ENCODE measurements at places on chromosomes 11 and 22. TPM values are rescaled to one million over a fixed set of nuclear protein-coding genes. Genes with fewer than 3 reads are reported as not detected.

MRPL17 gene
- 104 TPM for total RNA-seq

PKDREJ gene
- total RNA-seq = not detected

DRD4 gene
- not detected for total RNA-seq

ACR gene
- total RNA-seq = not detected

SAA2 gene
- not detected for total RNA-seq

CHEK2 gene
- total RNA-seq = 12.2 TPM

GP1BB gene
- 10.2 TPM for total RNA-seq

P2RY6 gene
- 0.76 TPM for total RNA-seq

- no peak for DNase-seq
- H3K27ac ChIP-seq = peak overlapping the region; percentile 42
- no peaks in the 10 kb centered on the region for H3K27me3 ChIP-seq
- H3K36me3 ChIP-seq = peaks cover 67% of the 10 kb centered on the region
- H3K4me1 ChIP-seq = peaks cover 12% of the 10 kb centered on the region
- H3K4me3 ChIP-seq = no peak overlapping the region
Measured at GRCh38 chr11:9139628-9140357, 48.4 kb upstream of the SCUBE2 start.

- H3K27me3 ChIP-seq = peaks cover 35% of the 10 kb centered on the region
- H3K4me3 ChIP-seq = no peak overlapping the region
- H3K36me3 ChIP-seq = no peaks in the 10 kb centered on the region
- H3K27ac ChIP-seq = no peak overlapping the region
- DNase-seq = no peak
Measured at GRCh38 chr22:32880893-32881596, 79.5 kb downstream of the TIMP3 start.

GRCh38 chr22:17235149-17235655 is 16.0 kb upstream of the ADA2 start:
- H3K36me3 ChIP-seq = no peaks in the 10 kb centered on the region
- H3K4me3 ChIP-seq = no peak overlapping the region
- H3K27ac ChIP-seq = no peak overlapping the region
- no peaks in the 10 kb centered on the region for H3K4me1 ChIP-seq

DNA sequence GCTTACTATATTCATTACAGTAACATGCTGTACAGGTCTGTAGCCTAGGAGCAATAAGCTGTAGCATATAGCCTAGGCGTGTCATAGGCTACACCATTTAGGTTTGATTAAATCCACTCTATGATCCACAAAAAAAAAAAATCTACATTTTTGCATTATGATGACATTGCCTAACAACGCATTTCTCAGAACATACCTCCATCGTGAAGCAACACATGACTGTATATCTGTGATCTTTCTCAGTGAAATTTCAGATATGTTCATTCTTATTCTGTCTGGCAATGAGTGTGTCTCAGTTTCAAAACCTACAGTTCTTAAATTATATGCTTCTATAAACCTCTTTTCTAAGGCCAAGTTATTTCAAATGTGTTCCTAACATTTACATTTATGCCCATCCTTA is 140.3 kb downstream of the CADM1 start:
- DNase-seq = no peak
- no peaks in the 10 kb centered on the region for H3K27me3 ChIP-seq
- no peak overlapping the region for H3K27ac ChIP-seq

- no peak overlapping the region for H3K27ac ChIP-seq
- no peak overlapping the region for H3K4me3 ChIP-seq
- H3K27me3 ChIP-seq = no peaks in the 10 kb centered on the region
Measured at GRCh38 chr11:77375107-77375506, 73.6 kb upstream of the GDPD4 start.

DNA sequence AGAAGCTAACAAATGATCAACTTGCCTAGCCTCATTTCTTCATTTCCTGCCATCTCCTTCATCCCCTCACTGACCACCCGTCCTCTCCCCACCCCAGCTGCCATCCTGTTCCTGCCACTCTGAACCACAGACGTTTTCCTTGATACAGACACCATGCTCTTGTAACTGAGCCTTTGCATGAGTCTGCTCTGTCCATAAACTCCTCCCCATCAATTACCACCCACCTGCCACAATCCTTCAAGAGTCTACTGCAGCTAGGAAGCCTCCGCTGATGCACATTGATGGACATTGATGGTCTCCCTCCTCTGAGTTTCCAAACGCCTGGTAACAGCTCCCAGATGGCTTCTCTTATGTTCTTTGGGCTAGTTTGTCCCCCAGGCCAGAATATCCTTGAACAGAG is 193.8 kb downstream of the DBX1 start:
- no peaks in the 10 kb centered on the region for H3K27me3 ChIP-seq
- H3K27ac ChIP-seq = no peak overlapping the region
- H3K4me1 ChIP-seq = peaks cover 17% of the 10 kb centered on the region
- DNase-seq = no peak

- H3K4me1 ChIP-seq = peaks cover 13% of the 10 kb centered on the region
- H3K4me3 ChIP-seq = no peak overlapping the region
- H3K27ac ChIP-seq = no peak overlapping the region
Measured at GRCh38 chr22:40070701-40071100, 75.9 kb downstream of the FAM83F start.

GRCh38 chr22:22925146-22925804 is 37.7 kb downstream of the IGLL5 start:
- DNase-seq = no peak
- no peak overlapping the region for H3K4me3 ChIP-seq
- H3K36me3 ChIP-seq = no peaks in the 10 kb centered on the region
- H3K27me3 ChIP-seq = no peaks in the 10 kb centered on the region
- no peak overlapping the region for H3K27ac ChIP-seq

- DNase-seq = no peak
- H3K27ac ChIP-seq = no peak overlapping the region
- no peak overlapping the region for H3K4me3 ChIP-seq
- no peaks in the 10 kb centered on the region for H3K36me3 ChIP-seq
- no peaks in the 10 kb centered on the region for H3K4me1 ChIP-seq
- peaks cover 19% of the 10 kb centered on the region for H3K27me3 ChIP-seq
Measured at GRCh38 chr11:117702946-117703598, 93.9 kb downstream of the DSCAML1 start.

- H3K36me3 ChIP-seq = peaks cover 36% of the 10 kb centered on the region
- H3K27ac ChIP-seq = no peak overlapping the region
- H3K4me1 ChIP-seq = peaks cover 18% of the 10 kb centered on the region
- H3K4me3 ChIP-seq = no peak overlapping the region
- H3K27me3 ChIP-seq = no peaks in the 10 kb centered on the region
Measured at GRCh38 chr11:85652786-85653447, 5.2 kb downstream of the TMEM126A start.

DNA sequence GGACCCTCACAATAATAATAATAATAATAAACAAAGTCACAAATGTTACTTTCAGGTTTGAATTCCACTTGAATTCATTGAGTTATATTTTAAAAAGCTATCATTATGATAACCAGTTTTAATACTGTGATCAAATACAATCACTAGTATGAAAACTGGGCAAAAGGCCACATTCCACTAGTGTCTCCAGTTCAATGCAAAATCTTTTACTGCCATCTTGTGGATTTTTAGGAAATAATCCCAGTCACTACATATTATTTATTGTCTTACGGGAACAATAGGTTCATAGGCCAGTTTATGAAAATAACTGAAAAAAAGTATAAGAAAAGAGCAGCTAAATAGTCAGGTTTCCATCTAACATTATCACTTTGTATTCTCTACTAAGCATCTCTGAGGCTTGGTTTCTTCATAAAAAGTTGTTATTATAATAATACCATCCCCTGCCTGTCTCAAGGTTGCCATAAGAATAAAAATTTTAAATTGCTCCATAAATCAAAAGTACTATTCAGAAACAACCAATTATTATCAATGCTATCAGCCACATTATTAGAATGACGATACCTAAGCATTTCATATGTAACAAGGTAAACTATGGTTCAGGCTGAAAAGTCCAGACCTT is 533.9 kb upstream of the CCDC90B start:
- H3K27ac ChIP-seq = no peak overlapping the region
- peaks cover 21% of the 10 kb centered on the region for H3K4me1 ChIP-seq
- H3K4me3 ChIP-seq = no peak overlapping the region

- H3K27me3 ChIP-seq = no peaks in the 10 kb centered on the region
- no peak for DNase-seq
- peaks cover 10% of the 10 kb centered on the region for H3K4me1 ChIP-seq
- H3K27ac ChIP-seq = no peak overlapping the region
Measured at GRCh38 chr11:74490941-74491340, 2.6 kb downstream of the LIPT2 start.

DNA sequence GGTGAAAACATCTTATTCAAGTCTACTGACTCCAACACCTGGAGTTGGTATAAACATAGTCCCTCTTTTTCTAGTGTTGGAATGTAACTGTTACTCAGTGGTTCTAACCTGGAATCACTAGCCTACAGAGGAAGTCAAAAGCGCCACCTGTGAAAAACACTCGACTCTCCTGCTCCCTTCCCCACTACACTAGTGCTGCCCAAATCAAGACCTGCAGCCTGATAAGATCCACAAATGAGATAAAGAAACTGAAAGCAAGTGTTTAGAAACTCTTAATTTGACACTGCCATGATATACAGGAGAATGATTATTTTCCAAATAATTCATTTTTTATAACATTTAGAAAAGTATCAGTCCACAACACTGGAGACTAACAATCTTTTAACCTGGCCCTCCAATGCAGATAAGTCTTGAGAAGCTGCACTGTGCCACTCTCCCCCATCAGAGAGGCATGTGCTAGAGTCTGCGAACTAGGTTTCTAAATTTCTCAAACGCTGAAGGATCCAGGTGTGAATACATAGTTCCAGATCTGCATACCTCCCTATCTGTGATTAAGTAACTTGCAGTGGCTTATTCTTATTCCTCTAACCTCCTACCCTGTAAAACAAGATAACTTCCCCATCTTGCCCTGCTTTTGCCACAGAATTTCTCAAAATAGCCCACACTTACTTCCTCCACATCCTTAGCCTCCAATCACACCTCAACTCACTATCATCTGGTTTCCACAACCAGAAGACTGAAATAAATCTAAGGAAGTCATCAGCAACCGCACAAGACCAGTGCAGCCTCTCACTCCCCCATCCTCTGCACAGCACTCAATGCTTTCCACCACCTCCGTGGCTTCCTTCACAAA is 88.1 kb downstream of the RRAS2 start:
- H3K4me3 ChIP-seq = no peak overlapping the region
- no peaks in the 10 kb centered on the region for H3K27me3 ChIP-seq
- DNase-seq = no peak
- no peak overlapping the region for H3K27ac ChIP-seq
- no peaks in the 10 kb centered on the region for H3K4me1 ChIP-seq

DNA sequence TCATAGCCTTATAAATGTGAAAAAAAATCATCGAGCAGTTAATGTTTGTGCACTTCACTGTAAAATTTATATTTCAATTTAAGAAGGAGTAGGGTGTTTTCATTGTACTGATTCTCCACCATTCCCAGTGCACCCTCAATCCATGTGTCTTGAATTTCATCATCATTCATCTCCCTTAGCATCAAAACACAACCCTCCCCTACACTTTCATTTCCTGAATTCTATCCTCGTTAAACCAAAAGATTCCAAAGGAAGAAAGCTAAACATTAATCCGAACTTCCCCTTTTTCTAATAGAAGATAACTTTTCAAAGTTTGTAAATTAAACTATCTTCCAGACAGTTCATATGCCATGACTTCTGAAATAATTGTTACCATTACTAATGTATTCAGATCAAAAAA is 34.1 kb upstream of the OR8B8 start:
- no peak overlapping the region for H3K27ac ChIP-seq
- DNase-seq = no peak
- H3K27me3 ChIP-seq = no peaks in the 10 kb centered on the region
- no peaks in the 10 kb centered on the region for H3K4me1 ChIP-seq

DNA sequence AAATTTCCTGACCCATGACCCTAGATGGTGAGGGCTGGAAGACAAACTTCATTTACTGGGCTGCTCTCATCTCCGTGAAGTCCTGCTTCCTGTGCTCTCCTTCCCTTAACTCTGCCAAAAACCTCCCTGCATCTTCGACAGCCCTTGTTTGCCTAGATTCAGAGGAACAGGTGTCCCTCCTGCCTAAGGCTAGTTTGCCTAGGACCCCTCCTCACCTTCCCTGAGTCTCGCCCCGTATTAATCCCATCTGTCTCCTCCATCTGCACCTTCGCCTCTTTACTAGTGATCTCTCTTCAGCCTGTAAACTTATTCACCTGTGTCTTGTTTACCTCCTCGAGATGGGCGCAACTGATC is 33.1 kb downstream of the EIF3F start:
- H3K4me1 ChIP-seq = peaks cover 29% of the 10 kb centered on the region
- H3K4me3 ChIP-seq = peak overlapping the region; percentile 71
- DNase-seq = no peak
- H3K36me3 ChIP-seq = no peaks in the 10 kb centered on the region
- no peak overlapping the region for H3K27ac ChIP-seq

DNA sequence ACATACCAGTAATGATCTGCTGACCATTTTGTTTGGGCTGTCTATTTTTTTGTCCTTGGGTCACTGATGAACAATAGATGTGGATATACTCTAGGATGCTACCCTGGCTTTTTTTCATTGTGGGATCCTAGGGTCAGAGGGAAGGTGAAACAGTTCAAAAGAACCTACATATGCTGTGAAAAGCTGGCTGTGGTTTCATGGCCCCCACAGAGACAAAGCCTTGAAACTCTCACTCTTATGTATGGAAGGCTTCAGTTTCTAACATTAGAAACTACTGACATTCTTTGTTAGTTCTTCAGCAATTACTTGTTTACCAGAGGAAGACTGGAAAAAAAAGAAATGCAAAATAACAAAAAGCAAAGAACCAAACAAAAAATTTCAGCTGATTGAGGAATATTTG is 250.7 kb downstream of the FAT3 start:
- no peak overlapping the region for H3K4me3 ChIP-seq
- no peaks in the 10 kb centered on the region for H3K36me3 ChIP-seq
- no peak for DNase-seq
- no peak overlapping the region for H3K27ac ChIP-seq
- no peaks in the 10 kb centered on the region for H3K4me1 ChIP-seq

- no peak overlapping the region for H3K27ac ChIP-seq
- H3K36me3 ChIP-seq = no peaks in the 10 kb centered on the region
- H3K27me3 ChIP-seq = no peaks in the 10 kb centered on the region
- H3K4me3 ChIP-seq = no peak overlapping the region
- no peak for DNase-seq
Measured at GRCh38 chr22:49570032-49570848, 257.4 kb downstream of the BRD1 start.

DNA sequence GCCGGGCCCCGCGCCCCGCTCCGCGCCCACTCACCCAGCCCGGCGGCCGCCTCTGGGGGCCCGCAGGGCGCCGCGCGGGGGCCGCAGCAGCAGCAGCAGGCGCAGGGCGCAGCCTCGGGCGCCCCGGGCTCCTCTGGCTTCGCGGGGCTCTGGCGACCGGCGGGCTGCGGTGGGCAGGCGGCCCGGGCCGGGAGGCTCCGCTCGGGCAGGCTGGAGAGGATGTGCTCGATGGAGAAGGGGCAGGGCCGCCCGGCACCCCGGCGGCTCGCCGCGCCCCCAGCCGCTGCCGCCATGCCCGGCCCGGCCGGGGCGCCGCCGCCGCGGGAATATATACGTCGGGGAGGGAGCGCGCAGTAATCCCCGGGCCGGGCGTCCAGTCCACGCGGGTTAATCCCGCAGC is at the start of gene GSC2:
TSS of gene GSC2 (minus strand) at position 302 of the 400 bp plus-strand sequence. CDS start at position 293, 9 bp downstream.
- DNase-seq = no peak
- H3K27me3 ChIP-seq = peaks cover 48% of the 10 kb centered on the region
- no peak within 1 kb of the TSS for H3K4me3 ChIP-seq
- no peak within 1 kb of the TSS for H3K27ac ChIP-seq
- H3K36me3 ChIP-seq = no peaks in the 10 kb centered on the region
- H3K4me1 ChIP-seq = no peaks in the 10 kb centered on the region

All from GM23248 (cell line).